ENCODE measurements at places on chromosomes 11 and 22.

GRCh38 chr22:21818487-21819182 is 48.8 kb downstream of the MAPK1 start:
- no peak for DNase-seq

DNA sequence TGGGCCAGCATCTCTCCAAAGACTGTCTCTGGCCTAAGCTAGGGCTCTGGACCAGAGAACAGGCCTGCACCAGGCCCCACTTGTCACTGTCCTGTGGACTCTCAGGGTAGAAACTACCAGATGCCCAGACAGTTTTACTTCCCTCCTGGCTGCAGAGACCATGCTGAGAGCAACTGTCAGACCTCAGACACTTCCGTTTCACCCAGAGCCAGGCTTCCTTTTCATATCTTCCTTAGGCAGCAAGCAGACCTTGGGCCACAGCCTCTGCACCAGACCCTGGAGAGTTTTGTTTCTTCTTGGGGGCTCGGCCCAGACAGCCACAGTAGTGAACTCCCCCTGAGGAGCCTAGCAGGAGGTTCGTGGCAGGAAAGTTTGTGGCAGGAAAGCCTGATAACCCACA is 12.1 kb upstream of the FCHSD2 start:
- no peak for DNase-seq

- DNase-seq = no peak
These were observed 1.2 kb upstream of the INTS5 start for GRCh38 chr11:62654297-62654696.

DNA sequence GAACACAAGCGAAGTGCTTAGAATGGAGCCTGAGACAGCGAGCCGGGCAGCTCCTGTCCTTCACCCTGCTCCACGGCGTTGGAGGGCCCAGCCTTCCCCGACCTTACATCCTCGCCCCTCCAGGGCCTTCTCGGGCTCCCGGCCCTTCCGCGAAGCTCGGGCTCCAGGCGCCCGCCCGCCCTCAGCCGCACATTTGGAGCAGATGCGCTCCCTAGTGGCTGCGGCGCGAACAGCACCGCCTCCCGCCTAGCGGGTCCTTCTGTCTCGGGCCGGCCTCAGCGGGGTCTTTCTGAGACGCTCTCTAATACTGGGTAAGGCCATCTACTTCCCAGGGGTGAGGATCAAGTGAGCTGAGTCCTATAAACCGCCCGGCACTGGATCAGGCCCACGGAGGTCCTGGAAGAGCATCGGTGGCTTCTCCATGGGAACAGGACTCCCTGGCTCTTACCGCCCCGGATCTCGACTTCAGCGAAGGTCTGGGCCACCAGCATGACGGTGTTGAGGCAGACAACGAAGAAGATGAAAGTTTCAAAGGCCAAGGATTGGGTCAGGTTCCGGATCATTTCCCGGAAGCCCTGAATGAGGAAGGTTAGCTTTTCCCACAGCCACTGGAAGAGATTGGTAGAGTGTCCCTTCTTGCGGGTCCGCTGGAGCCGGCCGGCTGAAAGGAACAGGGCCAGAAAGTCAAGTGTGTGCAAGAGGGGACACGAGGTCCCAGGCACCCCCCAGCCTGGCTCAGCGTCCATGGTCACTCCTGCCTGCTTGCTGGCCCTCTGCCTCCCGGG is 3.7 kb downstream of the CATSPER1 start:
- DNase-seq = peak; percentile 66

- DNase-seq = peak; percentile 72
These were observed 8.5 kb downstream of the YPEL4 start for GRCh38 chr11:57641011-57641807.

GRCh38 chr11:128783513-128783912 is 83.6 kb downstream of the KCNJ1 start:
- no peak for DNase-seq

DNA sequence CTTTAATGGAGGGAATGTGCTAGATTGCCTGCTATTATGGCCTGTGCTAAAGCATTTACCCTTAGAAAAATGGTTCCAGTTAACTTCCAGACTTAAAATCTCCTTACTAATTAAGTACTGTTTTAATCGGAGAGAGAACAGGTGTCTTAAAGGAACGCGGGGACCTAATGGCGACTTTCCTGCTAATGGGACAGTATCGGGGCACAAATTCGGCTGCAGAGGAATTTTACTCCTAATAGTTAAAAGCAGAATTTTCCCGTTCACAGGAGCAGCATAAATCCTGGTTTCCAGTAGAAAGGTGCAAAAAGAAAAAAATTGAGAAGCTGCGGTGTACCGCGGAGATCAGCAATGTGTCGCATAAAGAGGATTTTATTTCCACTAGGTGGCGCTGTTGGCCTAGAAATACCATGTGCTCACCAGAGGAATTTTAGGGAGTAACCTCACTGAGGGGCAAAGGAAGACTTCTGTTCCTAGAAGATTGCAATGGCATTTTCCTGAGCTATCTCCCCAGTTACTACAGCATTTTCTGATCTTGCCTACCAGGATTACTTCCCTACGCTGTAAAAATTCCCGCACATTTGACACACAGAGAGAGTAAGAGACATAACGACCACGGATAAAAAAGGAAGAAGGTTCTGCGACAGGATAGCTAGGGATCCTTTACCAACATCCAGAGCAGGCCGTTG is 44.5 kb downstream of the ZNF280B start:
- peak; percentile 64 for DNase-seq

DNA sequence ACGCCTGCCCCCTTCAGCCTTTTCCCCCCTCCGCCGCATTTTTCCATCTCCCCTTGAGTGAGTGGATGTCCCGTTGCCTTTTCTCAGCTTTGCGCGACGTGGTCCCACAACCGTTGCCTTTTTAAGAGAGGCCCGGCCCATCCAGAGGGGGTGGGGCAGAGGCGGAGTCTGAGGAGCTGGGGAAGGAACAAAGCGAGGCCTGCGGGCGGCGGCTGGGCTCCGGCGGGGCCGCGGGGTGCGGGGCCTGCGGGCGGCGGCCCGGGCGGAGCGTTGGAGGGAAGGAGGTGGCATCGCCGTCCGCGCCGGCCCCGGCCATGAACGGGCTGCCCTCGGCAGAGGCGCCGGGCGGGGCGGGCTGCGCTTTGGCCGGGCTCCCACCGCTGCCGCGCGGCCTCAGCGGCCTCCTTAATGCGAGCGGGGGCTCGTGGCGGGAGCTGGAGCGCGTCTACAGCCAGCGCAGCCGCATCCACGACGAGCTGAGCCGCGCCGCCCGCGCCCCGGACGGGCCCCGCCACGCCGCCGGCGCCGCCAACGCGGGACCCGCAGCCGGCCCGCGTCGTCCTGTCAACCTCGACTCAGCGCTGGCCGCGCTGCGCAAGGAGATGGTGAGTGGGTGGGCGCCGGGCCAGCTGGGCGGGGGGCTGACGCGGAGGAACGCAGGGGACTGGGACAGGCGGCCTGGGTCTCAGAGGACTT is at the start of gene FAM89B:
FAM89B (plus strand) TSS at position 183 of the 696 bp plus-strand sequence; CDS start at position 315, 132 bp downstream.
- peak; percentile 89 for DNase-seq

- DNase-seq = peak; percentile 24
These were observed 245.6 kb downstream of the BLID start for GRCh38 chr11:121870206-121871045.

GRCh38 chr11:66957971-66958231 is 282 bp downstream of the PC start:
- DNase-seq = no peak

DNA sequence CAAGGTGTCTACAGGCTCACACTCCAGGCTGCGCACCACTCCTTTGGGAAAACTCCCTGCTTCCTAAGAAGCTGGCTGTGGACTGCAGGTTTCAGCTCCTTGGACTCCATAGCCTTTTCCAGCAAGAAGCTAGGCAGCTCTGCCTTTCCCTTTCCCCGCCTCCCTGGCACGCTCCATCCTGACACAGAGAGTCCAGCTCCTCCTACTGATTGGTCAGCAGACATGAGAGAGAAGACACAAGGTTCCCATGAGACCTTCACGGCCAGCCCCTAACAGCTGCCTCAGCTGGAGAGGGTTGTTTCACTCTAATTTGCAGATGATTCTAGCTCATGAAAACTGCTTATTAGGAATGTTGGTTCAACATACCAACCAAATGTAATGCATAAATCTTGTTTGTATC is 27.6 kb downstream of the TENM4 start:
- DNase-seq = peak; percentile 92

GRCh38 chr11:110812086-110812733 is 100.0 kb upstream of the ARHGAP20 start:
- DNase-seq = no peak

DNA sequence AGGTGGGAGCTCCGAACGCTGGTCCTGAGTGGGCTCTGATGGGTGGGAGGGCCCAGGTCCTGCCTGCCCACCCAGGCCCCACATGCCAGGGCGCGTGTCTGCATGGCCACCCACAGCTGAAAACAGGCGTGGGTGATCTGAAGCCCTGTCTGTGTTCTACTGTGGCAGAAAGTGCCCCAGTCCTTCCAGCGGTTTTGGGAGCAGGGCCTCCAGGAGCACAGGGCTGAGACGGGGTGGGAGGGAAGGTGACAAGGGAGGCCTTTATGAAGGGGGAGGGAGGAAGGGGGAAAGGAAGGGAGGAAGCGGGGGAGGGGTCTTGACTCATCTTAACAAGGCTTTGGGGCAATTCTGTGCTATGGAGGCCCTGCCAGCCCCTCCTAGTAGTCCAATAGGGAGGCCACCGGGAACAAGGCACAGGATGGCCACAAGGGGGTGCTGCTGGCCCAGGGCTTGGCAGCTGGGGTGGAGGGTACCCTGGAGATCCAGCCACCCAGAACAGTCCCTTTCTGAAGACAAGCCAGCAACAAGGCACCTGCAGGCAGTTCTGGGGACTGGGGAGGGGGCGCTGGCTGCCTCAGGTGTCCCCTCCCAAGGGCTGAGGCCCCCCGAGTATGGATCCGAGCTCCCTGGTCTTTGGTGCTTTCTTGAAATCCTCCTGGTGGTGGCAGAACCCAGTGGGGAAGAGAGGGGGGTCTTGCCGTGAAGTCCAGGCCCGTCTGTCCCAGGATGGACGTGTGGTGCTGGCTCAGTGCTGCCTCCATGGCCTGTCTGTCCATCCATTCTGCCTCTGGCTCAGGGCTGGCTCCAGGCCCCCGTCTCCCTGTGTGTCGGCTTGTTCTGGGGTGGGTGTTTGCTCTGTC is 6.3 kb upstream of the FADS3 start:
- peak; percentile 70 for DNase-seq

GRCh38 chr22:31945971-31946680 is 1.8 kb downstream of the YWHAH start:
- DNase-seq = peak; percentile 25

DNA sequence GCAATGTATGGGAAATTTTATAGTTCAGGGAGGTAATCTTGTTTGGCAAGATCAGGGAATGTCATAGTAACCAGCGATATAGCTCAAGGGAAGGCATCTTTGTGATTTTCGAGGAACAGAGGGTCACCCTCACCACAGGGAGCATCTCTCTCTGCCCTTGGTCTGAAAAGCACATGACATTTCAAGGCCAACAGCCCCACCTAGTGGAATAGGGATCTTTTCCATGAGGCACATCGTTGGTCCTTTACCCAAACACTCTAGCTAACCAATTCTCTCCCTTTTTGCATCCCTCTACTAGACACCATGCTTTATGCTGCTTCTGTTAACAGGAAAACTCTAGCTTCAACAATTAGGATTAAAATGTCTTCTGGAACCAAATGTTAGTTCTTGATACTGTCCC is 179.0 kb downstream of the GRM5 start:
- DNase-seq = peak; percentile 63

Data from EH (cell line).